NCI-H748 treated with DMSO at 0.1 percent for 48 hours (cell line): ENCODE measurements at places on chromosomes 2 and 18.
A peak's percentile ranks its signal among the peaks of the same experiment; 100 is the strongest.

GRCh38 chr18:57437402-57437765, 2.2 kb downstream of the ONECUT2 start:
- peak; percentile 29 for DNase-seq

- DNase-seq: no peak
These were observed 68.1 kb upstream of the SPRED2 start for GRCh38 chr2:65500310-65501040.

DNA sequence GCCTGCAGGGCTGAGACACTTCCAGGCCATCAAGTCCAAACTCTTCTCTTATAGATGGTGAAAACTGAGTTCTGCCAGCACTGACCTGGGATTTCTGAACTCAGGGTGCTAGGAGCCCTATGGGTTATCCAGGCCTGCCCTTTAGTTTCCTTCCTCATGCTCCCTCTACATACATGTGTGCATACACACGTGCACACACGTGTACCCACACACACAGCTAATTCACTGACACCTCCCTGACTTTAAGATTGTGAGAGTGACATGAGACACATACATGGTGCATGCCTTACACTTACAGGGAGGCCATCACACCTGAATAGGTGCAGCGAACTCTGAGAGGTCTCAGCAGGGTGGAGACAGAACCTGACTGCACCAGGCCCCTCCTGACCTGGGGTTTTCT, 267.4 kb downstream of the CYP26B1 start:
- DNase-seq: no peak

DNA sequence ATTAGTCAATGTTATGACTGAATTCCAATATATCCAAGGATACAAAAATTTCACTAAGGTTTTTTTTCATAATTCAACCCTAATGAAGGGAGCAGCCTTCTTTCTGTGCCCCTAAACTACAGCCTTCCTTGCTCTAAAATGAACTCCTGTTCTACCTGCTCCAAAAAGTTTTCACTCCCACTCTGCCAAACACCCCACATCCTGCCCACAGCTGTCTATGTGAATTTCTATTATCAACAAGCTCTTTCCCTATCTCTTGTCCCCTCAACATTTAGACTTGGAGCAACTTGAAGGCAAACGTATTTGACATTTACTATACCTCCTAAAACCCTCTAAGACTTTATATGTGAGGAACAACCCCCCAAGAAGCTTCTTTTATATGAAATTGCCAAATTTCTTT, 2.5 kb downstream of the STAT4 start:
- no peak for DNase-seq

GRCh38 chr18:712401-713134, at the start of gene ENOSF1:
TSS of gene ENOSF1 (minus strand) at chr18:712630. CDS start at chr18:712587, 43 bp downstream.
- DNase-seq: no peak

DNA sequence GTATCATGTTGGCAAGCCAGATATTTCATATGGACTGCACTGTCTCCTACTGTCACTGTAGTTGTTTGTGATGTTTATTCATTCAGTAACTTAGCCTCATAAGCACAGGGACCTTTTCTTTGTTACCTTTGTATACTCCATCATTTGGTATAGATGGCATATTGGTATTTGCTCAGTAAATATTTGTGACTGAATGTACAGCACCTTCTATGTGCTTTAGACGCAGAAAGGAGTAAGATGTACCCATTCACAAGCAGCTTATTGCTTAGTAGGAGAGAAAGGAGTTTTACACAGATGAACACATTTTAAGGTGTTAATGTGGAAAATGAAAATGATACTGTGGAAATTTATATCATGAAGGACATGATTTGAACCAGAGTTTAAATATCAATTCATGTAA, 12.0 kb downstream of the EPC2 start:
- no peak for DNase-seq

DNA sequence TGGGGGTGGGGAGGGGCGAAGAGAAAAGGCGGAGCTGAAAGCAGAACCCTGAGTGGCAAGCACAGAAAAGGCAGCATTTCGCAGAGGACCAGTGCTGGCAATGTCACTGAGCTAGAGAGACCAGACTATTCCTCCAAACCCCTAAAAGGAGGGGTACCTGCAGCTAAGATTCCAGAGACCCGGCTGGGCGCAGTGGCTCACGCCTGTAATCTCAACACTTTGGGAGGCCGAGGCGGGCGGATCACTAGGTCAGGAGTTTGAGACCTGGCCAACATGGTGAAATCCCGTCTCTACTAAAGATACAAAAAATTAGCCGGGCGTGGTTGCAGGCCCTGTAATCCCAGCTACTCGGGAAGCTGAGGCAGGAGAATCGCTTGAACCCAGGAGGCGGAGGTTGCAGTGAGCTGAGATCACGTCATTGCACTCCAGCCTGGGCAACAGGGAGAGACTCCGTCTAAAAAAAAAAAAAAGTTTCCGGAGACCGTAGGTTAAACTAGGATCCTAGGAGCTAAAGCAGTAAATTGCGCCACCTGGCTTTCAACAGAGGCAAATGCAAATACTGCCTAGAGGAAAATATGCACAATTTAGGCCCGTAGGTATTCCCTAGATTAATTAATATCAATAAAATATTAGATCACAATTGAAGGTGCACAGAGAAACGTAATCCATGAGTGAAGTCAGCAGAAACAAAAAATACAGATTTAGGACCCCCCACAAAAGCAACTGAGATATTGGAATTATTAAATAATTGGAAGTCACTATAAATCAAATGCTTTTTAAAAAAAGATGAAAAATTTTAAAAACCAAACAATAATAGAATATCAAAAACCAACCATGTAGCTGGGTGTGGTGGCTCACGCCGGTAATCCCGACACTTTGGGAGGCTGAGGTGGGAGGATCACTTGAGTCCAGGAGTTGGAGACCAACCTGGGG, 4.9 kb downstream of the UCN start:
- DNase-seq: peak; percentile 58

DNA sequence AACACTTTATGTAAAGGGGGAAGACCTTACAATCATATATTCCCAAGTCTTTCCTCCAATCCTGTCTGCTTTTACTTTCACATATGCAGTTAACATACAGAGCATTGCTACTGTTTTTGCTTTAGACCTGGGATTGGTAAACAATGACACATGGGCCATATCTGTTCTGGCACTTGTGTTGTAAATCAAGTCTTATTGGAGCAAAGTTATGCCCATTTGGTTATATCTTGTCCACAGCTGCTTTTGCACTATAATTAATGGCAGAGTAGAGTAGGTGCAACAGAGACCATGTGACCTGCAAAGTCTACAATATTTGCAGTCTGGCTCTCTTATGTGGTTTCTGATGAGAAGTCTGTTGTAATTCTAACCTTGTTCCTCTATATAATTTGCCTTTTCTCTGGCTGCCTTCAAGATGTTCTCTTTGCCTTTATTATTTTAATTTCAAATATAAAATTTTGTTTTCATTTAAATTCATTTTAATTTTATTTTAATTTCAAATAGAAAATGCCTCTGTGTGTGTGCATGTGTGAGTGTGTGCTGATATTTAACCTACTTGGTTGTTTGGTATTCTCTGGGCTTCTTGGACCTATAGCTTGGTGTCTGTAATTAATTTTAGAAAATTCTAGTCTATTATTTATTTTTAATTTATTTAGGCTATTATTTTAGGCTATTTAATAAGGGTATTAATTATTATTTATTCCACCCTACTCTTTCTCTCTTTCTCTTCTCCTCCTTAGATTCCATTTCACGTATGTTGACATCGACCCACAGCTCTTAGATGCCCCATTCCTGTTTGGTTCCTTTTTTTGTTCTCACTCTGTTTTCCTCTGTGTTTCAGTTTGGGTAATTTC, 16.8 kb upstream of the LPIN1 start:
- no peak for DNase-seq

GRCh38 chr2:73922681-73923080, 4.0 kb upstream of the DGUOK start:
- DNase-seq: no peak

GRCh38 chr18:71441156-71441555, 1103.0 kb downstream of the CBLN2 start:
- DNase-seq: no peak
